ENCODE measurements at places on chromosomes 5 and 9. TPM values are rescaled to one million over a fixed set of nuclear protein-coding genes. Genes with fewer than 3 reads are reported as not detected.
A peak's percentile ranks its signal among the peaks of the same experiment; 100 is the strongest.

GRCh38 chr5:173623296-173623771 lies 6.9 kb upstream of the BOD1 start:
- no peak overlapping the region for H3K4me3 ChIP-seq
- H3K36me3 ChIP-seq = no peaks in the 10 kb centered on the region
- DNase-seq = no peak
- H3K27ac ChIP-seq = no peak overlapping the region

GRCh38 chr5:103929338-103930013 lies 366.9 kb upstream of the NUDT12 start:
- H3K27me3 ChIP-seq = no peaks in the 10 kb centered on the region
- DNase-seq = no peak
- H3K36me3 ChIP-seq = no peaks in the 10 kb centered on the region
- no peak overlapping the region for H3K27ac ChIP-seq

DNA sequence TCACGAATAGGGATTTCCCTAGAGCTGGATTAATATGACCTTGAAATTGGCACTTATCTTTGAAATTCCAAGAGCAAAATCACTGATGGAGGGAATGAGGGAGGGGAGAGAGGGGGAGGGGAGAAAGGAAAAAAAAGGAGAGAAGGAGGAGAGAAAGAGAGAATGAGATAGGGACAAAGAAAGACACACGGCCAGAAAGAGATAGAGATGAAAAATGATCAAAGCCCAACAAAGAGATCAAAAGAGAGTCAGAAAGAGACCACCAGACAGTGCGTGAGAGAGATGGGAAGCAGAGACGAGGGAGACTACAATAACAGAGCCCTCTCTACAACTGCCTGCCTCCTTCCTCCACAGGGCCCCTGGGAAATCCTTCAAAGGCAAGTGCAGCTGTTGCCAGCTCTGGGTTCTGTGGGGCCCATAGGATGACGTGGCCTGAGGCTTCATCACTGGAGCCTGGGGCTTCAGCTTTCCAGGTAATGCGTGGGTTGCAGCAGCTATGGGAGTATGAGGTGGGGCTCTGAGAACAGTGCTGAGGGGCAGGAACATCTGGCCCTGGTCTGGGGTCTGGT lies 58.3 kb upstream of the SHB start:
- peak; percentile 31 for DNase-seq
- H3K27me3 ChIP-seq = peaks cover 43% of the 10 kb centered on the region
- H3K36me3 ChIP-seq = no peaks in the 10 kb centered on the region
- H3K4me3 ChIP-seq = no peak overlapping the region

DNA sequence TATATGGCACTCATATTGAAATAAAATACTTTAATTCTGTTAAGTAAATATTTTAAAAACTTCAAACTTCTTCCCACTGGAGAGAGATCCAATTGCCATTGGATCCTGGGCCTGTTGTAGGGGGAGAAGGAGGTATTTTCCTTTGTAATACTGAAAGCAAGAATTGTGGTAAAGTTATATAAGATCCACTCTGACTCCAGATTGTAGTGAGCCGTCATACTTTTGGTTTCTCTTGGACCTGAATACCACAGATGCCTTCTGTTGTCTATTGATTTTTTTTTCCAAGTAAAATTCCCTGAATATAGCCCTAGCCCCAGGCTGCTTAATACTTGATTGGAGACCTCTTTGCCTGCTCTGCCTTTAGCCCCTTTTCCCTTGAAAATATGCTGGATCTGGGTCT lies 86.9 kb downstream of the ATG10 start:
- H3K4me1 ChIP-seq = peaks cover 11% of the 10 kb centered on the region
- no peaks in the 10 kb centered on the region for H3K36me3 ChIP-seq
- no peak overlapping the region for H3K27ac ChIP-seq
- DNase-seq = no peak

DNA sequence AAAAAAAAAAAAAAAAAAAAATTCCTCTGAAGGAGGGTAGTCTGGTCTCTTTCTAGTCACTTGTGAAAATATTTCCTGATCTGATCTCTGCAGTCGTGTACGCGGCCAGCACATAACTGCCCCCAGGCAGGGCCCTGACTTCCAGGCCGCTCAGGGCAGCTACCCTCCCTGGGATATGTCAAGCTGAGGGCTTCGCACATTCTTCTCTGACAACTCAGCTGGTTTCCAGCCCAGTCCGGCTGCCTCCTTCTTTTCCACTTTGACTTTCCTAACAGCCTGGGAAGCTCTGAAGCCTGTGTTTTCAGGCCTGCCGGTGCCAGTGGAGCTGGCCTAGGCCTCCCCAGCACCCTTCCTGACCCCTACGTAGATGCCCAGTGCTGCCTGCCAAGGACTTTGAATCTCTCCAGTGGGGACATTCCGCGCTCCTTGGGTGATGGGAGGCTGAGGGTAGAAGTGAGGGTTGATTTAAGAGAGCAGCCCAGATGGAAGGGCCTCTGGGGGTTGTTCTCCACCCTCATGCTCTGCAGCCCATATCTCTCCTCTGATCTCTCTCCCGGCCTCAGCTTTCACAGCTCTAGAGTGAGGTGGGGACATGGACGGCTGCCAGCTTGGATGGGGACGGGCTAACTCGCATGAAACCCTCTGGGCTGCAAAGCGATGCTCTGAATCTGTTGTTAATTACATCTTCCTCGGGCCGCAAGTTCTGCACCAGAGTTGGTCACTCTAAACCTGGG lies 20.7 kb downstream of the COL5A1 start:
- DNase-seq = no peak
- H3K27ac ChIP-seq = no peak overlapping the region
- no peak overlapping the region for H3K4me3 ChIP-seq
- no peaks in the 10 kb centered on the region for H3K4me1 ChIP-seq
- H3K27me3 ChIP-seq = no peaks in the 10 kb centered on the region

- no peak overlapping the region for H3K4me3 ChIP-seq
- H3K27ac ChIP-seq = no peak overlapping the region
- H3K4me1 ChIP-seq = no peaks in the 10 kb centered on the region
- no peak for DNase-seq
- peaks cover 58% of the 10 kb centered on the region for H3K36me3 ChIP-seq
Observed at GRCh38 chr5:33476992-33477391, 36.2 kb downstream of the TARS1 start.

- H3K4me3 ChIP-seq = no peak overlapping the region
- no peaks in the 10 kb centered on the region for H3K4me1 ChIP-seq
Observed at GRCh38 chr9:131214286-131214856, 61.9 kb downstream of the FAM78A start.

GRCh38 chr5:72223371-72223770 lies 96.7 kb downstream of the MRPS27 start:
- no peak overlapping the region for H3K27ac ChIP-seq
- H3K27me3 ChIP-seq = no peaks in the 10 kb centered on the region
- no peak for DNase-seq

GRCh38 chr5:138458384-138458783 lies 6.9 kb upstream of the EGR1 start:
- DNase-seq = no peak
- H3K4me1 ChIP-seq = peaks cover 38% of the 10 kb centered on the region
- H3K27me3 ChIP-seq = no peaks in the 10 kb centered on the region
- no peak overlapping the region for H3K4me3 ChIP-seq

DNA sequence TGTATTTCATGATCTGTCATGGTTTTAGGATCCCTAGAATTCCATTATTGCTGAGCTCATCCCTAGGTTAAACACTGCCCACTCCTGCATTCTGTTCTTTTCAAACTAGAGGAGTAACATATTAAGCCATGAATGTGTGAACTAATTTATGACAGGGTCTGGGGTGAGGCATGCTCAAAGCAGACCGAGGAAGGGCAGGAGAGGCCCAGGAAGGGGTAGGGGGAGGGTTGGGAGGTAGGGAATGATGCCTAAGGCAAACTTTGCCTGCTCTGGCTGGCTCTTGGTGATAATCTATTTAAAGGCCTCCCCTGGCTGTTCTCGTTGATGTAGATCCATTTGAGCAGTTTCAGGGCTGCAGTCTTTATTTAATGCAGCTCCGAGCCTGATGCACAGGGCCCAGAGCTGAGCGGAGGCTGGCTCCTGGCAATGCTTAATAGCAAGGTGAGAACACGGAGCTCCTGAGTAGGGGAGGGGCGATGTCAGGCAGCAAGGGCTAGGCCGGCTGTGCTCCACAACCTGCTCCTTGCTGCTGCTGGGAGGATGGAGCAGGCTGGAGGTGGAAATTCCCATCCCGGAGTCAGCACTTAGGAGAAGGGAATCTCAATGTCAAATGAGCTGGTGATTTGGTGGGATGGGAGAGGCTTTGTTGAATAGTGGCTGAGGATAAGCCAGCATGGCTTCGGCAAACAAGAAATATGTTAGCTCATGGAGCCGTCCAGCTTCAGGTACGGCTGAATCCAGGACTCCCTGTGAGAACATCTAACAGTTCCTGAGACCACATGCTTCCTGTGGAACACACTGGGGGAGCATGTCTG lies 73.2 kb upstream of the UNC5A start:
- no peaks in the 10 kb centered on the region for H3K36me3 ChIP-seq
- H3K27me3 ChIP-seq = peaks cover 68% of the 10 kb centered on the region

DNA sequence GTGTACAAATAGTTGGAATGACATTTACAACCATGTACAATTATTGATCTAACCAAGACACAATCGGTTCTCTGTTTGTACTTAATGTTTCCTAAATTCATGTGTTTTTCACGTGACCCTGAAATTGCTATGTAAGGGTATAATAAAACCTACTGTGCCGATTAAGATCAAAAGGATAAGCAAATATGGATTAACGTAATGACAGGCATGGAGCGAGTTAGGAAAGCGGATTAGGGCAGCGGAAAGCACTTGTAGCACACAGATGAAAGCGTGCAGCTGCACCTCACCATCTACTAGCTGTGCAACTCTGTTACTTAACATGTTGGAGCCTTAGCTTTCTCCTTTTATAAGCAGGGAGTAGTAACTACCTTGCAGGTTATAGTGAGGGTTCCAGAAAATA lies 38.3 kb upstream of the ZFYVE16 start:
- no peaks in the 10 kb centered on the region for H3K27me3 ChIP-seq
- H3K27ac ChIP-seq = no peak overlapping the region
- H3K4me1 ChIP-seq = no peaks in the 10 kb centered on the region
- H3K36me3 ChIP-seq = no peaks in the 10 kb centered on the region
- H3K4me3 ChIP-seq = no peak overlapping the region

DNA sequence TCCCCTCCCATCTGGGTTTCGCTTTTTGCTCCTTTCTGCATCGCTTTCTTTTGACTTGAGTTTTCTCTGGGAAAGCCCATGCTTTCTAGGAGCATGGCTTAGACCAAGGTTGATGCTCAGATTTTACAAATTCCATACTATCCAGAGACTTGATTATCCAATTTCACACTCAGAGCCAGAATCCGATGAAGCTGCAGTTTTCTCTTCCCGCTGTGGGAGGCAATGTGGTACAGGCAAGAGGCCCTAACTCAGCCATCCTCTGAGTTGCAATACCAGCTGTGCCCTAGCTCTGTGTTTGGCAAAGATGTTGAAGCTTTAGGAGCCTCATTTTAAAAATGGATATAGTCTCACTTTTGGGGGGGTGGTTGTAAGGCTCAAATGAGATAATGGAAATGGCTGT lies 85.1 kb downstream of the BRINP1 start:
- no peak for DNase-seq
- H3K36me3 ChIP-seq = no peaks in the 10 kb centered on the region
- H3K27me3 ChIP-seq = no peaks in the 10 kb centered on the region
- no peak overlapping the region for H3K27ac ChIP-seq
- H3K4me1 ChIP-seq = no peaks in the 10 kb centered on the region

DNA sequence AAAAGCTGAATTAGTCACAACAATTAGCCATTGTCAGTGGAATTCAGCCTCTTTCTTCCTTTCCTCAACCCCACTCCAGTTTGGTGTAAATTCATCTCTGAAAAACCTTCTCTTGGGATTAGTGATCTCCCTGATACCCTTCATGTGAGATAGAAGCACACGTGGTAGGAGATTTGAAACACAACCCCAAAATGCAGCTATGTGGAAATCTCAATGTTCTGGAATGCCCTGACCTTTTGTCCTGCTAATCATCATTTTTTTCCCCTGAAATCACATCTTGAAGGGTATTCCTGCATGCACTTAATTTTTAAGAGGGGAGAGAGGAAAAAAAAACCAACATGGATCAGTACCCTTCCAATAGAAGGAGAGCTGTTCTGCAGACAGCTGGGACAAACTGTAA lies 612.6 kb downstream of the EBF1 start:
- H3K27me3 ChIP-seq = no peaks in the 10 kb centered on the region
- no peak overlapping the region for H3K27ac ChIP-seq
- no peak for DNase-seq

- H3K4me3 ChIP-seq = no peak overlapping the region
- no peaks in the 10 kb centered on the region for H3K4me1 ChIP-seq
- H3K36me3 ChIP-seq = peaks cover 18% of the 10 kb centered on the region
- no peak for DNase-seq
- no peaks in the 10 kb centered on the region for H3K27me3 ChIP-seq
Observed at GRCh38 chr5:139335811-139336210, 5.8 kb upstream of the PAIP2 start.

DNA sequence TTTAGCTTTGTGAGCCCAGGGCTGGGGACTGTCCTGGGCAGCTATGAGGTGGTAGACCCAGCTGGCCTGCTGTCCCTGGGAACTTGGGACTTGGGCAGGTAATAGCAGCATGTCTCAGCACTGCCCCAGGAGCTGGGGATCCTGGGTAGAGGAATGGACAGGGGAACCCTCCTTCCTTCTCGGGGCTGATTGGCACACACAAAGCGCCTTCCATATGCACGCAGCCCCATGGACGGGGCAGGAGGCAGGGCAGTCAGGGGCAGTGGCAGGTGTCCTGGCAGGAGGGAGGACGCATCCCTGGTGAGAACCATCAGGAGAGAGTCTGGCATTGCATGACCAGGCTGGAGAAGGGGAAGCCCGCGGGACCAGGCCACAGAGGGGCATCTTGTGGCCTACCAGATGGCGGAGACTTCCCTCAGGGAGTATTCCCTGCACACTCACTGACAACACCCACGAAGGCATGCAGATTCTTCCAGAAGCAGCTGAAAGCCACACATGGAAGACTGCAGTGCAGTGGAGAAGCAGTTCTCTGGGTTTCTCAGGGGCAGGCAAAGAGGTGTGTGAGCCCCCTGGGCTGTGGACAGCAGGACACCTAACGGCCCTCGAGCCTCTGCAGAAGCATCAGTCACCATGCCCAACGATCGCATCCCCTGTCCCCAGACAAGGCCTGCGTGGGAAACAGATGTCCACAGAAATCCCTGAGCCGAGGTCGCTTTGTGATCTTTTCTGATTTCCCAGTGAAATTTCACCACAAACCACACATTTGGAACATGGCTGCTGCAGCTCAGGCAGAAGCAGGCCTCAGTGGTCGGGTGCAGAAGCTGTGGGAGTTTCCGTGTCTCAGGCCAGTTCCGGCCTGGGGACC lies 7.0 kb upstream of the NKD2 start:
- H3K36me3 ChIP-seq = no peaks in the 10 kb centered on the region
- peaks cover 6% of the 10 kb centered on the region for H3K4me1 ChIP-seq
- no peak for DNase-seq
- no peak overlapping the region for H3K27ac ChIP-seq

ENG gene
- total RNA-seq = 0.51 TPM

TMED7 gene
- total RNA-seq = 57.9 TPM

SLC6A3 gene
- not detected for total RNA-seq

UGT3A1 gene
- total RNA-seq = not detected

RICTOR gene
- 43.2 TPM for total RNA-seq

FOXD4L3 gene
- not detected for total RNA-seq

TSLP gene
- 1.3 TPM for total RNA-seq

MARCHF3 gene
- total RNA-seq = 23.5 TPM

PCDHB4 gene
- total RNA-seq = not detected

All from K562 (cell line).